Stomach (tissue), 19 donors: ENCODE measurements at places on chromosomes 1 and 21.

DNA sequence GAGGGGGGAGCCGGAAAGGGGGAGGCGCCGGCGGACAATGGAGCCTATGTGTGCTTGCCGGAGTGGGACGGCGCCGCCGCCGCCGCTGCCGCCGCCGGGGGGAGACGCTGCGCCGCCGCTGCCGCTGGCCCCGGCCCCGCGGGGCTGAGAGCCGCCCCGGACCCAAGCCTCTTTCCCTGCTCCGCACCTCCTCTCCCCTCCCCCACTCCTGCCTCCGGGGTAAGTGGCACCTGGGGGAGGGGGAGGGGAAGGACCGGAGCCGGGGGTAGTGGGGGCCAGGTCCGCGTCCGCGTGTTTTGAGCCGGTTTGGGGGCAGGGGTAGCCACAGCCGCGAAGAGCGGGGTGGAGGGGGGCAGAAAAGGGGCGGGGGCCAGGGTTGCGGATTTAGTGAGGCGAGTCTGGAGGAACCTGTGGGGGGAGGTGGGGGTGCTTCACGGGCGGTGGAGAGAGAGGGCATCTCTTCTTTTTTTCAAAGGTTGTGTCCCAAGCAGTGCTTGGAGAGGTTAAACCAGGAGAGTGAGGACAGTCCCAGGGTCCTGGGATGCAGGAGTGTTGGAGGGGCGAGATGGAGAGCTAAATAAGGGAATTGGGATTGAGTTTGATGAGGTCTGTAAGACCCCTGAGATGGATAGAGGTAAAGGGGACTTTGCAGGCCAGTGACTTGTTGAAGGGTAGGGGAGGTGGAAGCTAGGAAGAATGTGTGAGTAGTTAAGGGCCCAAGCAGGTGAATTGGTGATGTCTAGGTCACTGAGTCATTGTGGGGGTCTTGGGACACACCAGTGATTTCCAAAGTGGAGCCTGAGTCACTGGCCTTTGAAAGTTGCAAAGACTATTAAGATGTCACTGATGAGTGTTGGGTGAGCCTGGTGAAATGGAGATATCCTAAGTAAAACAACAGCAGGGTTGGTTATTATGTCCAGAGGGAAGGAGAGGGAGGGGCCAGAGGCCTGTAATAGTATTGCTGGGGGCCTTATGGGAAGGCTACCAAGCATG is 59.1 kb downstream of the BCL9 start:
- H3K36me3 ChIP-seq, result peaks cover 6% of the 10 kb centered on the region
- peaks cover 32% of the 10 kb centered on the region for H3K4me1 ChIP-seq
- peak; percentile 35 for DNase-seq
- peak overlapping the region; percentile 88 for H3K4me3 ChIP-seq
- H3K27ac ChIP-seq, result peak overlapping the region; percentile 86

GRCh38 chr1:46530311-46530710 is 21.1 kb downstream of the KNCN start:
- peaks cover 82% of the 10 kb centered on the region for H3K27me3 ChIP-seq
- H3K27ac ChIP-seq, result no peak overlapping the region
- DNase-seq, result no peak

DNA sequence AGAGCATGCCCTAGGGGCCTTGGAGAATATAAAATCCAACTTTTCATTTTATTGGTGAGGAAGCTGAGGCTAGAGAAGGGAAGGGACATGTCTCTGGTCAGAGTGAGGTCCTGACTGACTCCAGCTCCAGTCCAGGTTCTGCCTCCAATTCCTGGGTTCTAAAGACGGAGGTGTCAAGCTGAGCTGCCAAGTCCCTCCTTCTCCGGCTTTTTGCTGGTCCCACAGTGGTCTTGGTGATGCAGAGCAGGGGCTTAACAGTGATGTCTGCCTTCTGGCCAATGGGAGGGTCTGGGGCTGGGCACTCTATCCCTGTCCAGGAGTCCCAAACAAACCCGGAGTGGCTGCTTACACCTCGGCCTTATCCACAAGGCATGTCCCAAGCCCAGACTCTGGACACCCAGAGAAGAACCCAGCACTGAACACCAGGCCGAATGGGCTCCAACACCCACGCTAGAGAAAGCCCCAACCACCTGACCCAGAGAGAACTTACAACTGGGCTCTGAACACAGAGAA is 104.8 kb downstream of the EBNA1BP2 start:
- no peak for DNase-seq
- peaks cover 25% of the 10 kb centered on the region for H3K4me1 ChIP-seq
- no peak overlapping the region for H3K27ac ChIP-seq
- no peak overlapping the region for H3K4me3 ChIP-seq
- H3K36me3 ChIP-seq, result no peaks in the 10 kb centered on the region
- peaks cover 9% of the 10 kb centered on the region for H3K27me3 ChIP-seq

DNA sequence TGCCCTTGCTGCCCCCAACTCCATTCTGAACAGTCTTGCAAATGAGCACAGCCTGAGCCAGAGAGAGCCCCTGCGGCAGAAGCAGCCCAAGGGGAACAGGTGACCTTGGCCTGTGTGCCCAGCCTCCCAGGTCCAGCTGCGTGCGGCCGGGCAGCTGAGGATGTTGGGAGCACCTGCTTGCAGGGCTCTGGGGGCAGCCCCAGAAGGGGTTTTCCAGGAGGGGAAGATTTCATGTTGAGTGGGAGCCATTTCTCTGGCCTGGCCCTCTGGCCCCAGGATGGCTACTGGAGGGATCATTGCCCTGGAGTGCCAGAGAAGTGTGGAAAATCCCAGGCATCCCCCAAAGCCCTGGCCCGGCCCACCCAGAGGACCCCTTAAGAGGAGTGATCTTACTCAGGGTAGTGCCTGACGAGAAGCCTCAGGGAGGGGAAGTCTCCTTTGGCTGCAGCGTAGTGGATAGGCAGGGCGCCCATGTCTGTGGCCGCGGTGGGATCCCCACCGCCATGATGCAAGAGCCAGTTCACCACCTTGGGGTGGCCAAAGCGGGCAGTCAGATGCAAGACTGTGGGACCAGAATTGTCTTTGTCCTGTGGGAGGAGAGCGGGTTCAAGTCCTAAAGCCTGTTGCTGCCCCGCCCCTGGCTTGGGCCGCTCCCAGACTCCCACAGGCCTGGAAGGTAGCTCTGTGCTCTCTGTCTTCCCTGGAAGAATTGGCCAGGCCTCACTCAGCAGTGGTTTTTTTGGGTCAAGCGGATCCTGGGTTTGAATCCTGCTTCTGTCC is 20.6 kb upstream of the RNU1-4 start:
- peaks cover 47% of the 10 kb centered on the region for H3K27me3 ChIP-seq
- H3K27ac ChIP-seq, result no peak overlapping the region
- no peaks in the 10 kb centered on the region for H3K36me3 ChIP-seq
- H3K4me1 ChIP-seq, result peaks cover 4% of the 10 kb centered on the region
- no peak overlapping the region for H3K4me3 ChIP-seq
- DNase-seq, result no peak
